ENCODE measurements at places on chromosomes 7 and 10.

- DNase-seq = no peak
Measured at GRCh38 chr7:146319629-146320028, 203.0 kb downstream of the CNTNAP2 start.

GRCh38 chr10:96548589-96548988 is 34.9 kb upstream of the TLL2 start:
- DNase-seq = no peak

- DNase-seq = no peak
Measured at GRCh38 chr10:95742485-95742884, 13.5 kb upstream of the ENTPD1 start.

DNA sequence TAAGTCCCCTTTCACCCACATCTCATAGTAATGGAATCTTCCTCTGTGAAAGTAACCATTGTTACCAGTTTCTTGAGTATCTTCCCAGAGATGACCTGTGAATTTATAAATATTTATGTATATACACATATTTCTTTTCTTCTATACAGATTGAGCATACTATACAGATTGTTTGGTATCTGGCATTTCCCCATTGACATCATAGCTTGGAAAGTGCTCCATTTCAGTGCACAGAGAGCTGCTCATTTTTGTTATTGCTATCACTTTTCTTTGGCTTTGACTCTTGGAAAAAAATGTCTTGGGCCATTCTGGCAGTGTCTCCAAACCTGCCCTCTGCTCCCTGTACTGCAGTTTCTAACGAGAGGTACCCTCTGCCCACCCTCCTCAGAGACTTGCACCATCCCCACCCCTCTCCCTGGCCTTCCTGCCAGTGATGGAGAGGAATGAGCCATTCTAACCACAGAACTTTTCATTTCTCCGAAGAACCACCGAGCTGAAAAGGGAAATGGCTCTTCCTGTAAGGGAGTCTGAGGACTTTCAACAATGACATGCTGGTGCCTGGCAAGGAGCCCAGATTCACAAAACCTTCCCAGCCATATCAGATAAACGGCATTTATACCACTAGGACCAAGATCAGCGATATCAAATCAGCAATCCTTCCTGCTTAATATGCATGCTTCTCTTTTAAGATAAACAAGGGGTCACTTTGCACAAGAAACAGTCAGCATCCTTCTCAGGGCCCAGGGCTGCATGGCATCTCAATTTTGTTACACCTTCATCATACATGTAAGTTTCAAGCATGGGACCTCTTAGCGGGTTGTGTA is 19.7 kb upstream of the CCSER2 start:
- DNase-seq = peak; percentile 46

DNA sequence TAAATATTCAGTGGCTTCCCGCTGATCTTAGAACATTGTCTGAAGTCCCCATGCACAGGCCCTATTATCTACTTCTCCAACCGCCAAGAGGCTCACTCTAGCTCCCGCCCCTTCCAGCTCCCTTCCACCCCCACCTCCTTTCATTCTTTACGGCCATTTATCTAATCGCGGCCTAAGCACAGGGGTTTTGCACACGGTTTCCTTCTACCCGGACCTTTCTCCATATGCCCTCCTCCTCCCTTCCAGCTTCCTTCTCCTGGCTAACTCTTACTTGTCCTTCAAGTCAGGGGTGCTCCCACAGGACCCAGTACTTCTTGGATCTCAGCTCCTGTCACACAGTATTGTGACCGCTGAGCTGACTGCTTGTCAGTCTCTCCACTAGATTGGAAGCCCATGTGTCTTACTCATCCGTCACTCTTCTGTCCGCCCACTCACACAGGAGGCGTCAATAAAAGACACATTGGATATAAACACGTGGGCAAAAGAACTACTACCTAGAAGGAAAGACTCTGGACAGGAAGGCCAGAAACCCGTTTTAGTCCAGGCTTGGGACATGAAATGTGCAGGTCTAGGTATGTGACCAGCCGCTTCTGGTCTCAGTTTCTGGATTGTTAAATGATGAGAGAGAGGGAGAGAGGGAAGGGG is 20.2 kb upstream of the HPS1 start:
- no peak for DNase-seq

GRCh38 chr10:24751716-24752115 is 28.0 kb upstream of the ARHGAP21 start:
- no peak for DNase-seq

DNA sequence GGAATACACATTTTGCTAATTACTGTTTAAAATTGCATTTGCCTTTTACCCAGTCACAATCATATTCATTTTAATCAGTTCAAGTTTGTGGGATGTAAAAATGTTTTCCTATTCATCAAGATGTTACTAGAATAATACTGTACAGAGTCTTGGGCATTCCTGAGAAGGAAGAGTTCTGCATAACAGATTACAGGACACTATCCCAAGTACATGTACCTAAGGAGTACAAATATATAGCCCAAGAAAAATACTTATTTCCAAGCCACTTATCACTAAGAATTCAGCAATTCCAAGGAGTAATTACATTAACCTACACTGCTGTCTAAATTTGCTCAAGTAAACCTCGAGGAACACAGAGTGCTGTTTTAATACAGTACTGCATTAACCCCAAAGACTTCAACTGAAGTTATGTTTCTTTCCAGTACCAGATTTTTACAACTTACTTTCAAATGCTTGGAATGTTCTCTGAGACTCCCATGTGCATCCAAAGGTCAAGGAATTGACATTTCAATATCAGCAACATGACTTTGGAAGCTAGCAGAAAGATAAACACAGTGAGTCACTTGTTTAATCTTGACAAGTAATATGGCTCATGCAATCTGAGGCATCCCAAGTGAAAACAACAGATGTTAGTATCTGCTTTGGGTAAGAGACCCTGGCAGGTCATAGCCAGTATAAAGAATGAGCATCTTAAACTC is 125.4 kb upstream of the BET1 start:
- no peak for DNase-seq

DNA sequence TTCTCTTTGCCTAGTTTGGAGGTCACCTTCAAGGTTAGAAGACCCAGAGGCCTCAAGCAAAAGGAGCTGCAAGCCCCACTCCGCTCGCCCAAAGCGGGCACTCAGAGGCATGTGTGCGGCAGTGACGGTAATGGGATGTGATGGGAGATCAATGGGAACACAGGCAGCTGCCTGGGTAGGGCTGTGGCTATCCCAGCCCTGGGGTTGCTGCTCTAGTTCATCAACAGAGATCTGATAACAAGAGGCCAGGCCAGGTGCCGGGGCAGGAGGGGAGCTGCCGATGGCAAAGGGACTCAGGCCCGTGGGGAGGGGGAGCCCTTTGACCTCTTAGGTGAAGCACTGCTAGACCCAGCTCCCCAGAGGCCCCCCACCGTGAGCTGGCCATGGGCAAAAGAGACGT is 52.0 kb upstream of the GNA12 start:
- DNase-seq = no peak

DNA sequence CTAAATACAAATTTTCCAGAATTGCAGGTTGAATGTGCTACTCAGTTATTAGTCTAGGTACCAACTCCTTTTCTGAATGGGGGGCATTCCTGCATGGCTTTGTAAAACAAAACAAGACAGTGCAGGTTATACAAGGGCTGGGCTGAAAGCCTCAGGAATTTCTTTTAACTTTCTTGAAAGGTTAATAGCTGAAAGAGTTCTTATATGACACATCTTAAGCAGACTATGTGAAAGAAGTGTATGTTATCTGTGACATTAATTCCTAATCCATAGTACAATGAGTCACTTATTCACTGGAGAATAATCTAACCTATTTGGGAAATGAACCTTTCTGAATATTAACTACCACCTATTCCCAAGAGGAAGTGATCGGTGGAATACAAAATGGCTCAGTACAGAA is 115.6 kb upstream of the FAM133B start:
- DNase-seq = no peak

GRCh38 chr10:127386606-127387327 is 162.3 kb upstream of the NPS start:
- DNase-seq = no peak

- no peak for DNase-seq
Measured at GRCh38 chr7:22718911-22719420, 8.0 kb upstream of the IL6 start.

- no peak for DNase-seq
Measured at GRCh38 chr7:47226696-47227095, 355.2 kb downstream of the TNS3 start.

DNA sequence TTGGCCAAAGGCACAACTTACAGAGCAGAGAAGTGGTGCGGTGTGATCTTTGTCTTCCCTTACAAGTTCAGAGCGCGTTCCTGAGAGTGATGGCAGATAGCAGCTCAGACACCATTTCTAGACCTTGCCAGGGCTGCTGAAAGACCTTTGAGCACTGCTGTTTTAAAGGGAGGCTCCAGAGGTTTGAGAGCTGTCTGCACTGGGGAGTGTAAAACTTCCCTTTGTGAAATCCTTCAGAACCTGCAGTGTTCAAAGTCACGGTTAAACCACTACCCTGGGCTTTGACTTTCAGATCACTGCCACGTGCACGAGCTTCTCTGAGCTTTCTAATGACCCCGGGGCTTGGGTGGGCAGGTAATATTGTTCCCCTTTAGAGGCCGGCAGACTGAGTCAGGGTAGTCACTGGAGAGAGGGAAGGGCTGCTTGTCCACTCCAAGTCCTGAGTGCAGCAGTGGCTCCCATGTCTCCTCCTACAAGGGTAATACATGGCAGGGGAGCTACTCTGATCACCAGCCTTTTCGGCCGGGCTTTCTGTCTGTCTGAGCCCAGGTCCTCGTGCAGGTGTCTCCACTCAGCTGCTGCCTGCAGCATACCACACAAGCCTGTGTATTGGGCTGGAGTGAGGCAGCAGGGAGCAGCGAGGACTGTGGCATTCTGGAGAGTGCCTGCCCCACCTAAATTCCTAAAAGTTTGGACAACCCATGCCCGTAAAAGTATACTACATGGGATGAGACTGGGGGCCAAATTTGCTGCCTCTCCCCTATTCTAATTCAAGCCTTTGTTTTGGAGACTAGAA is 63.3 kb downstream of the ZMIZ1 start:
- no peak for DNase-seq

DNA sequence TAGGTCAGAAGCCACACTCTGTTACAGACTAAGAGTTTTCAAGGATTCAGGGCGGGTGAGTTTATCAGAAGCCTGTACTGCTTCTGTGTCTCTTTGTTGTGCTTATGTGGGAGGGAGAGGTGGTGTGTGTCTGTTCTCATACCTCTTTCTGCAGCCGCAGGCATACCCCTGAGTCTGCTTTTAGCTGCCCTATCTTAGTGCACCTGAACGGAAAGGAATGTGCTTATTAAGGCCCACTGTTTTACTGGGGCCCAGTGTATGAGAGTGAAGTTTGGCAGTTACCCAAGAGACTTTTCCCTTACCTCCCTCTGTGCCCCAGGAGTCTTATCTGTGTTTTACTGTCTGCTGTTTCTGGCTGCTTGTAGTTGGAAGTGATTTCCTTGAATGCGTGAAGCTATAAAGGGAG is 104.3 kb downstream of the TYW1 start:
- no peak for DNase-seq

DNA sequence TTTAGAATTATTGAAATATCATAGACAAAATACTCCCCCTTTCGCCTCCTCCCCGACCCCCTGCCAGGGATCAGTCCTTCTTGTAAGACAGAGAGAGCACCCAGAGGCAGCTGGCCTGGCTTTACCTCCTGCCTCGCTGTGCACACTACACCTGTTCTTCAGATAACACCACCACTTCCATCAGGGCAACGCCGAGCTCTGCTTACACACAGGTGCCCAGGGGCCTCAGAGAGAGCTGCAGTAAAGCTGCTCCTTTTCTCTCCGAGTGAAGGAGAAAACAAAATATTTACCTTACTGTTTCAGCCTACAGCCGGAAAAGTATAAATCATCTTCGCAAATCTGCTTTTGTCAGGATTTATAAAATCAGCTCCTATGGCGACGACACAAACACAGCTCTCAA is 80.7 kb downstream of the HIPK2 start:
- DNase-seq = no peak

GRCh38 chr10:71517298-71518169 is 120.8 kb downstream of the CDH23 start:
- no peak for DNase-seq

- no peak for DNase-seq
Measured at GRCh38 chr7:29597266-29597665, 33.6 kb downstream of the PRR15 start.

DNA sequence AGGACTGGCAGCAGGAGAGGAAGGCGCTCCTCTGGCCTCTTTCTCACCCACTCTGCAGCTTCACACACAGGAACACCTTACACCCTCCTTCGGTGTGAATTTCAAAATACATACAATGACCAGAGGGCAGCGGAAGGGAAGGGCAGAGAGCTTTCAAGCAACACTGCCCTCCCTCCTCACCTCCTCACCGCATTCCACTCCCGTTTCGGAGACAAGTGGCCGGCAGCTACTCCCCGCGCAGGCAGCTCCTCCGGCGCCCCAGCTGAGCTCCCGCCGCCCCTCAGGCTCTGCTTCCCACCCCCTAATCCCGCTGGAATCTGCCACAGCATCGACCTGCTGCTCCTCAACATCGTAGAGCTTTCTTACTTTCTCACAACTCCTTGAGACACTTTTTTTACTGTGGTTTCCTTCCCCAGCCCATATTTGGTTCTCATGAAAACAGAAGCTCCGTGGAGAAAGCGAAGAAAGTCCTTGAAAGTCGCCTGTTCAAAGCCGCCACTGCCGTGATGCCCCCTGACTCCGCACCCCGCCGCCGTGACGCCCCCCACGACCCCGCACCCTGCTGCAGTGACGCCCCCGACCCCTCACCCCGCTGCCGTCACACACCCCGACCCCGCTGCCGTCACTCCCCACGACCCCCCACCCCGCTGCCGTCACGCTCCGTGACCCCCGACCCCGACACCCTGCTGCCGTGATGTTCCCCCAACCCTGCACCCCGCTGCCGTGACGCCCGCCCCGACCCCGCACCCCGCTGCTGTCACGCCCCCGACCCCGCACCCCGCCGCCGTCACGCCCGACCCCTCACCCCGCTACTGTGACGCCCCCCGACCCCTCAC is 14.6 kb upstream of the GPER1 start:
- no peak for DNase-seq

DNA sequence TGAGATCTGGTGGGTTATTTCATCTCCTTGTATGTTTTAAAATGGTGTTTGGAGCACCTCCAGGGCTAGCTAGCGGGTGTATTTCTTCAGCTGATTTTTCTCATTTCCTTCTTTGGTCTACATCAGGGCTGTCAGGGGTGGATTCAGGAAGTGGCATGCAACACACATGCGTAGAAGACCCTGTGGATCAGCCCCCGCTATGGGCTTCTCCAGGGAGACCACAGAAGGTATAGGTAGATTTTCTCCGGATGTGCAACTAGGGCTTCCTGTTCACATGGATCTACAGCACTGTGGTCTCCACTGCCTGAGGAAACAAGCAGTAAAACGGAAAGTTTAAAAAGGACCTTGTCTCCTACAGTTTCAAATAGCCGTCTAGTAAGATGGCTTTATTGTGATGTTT is 10.4 kb downstream of the NUB1 start:
- no peak for DNase-seq

DNA sequence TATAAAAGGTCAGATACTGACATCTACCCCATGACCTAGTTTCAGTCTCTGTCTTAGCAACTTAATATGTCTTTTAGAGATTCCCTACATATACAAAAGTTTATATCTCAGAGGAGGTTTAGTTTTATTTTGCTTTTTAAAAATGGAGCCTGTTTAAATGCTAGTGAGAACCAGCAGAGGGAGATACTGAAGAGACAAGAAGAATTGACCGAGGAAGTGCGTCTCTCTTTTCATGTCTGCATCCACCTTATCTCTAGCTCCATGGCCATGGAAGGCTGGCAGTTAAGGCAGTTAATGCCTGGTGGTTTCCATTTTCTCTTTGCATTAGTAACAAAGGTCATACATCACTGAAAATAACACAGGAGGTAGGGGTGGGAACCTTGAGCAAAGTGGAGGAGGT is 10.7 kb downstream of the SUV39H2 start:
- DNase-seq = no peak

- DNase-seq = no peak
Measured at GRCh38 chr10:16662923-16663322, 141.2 kb upstream of the C1QL3 start.
